ENCODE measurements at places on chromosomes 3 and 15.
A peak's percentile ranks its signal among the peaks of the same experiment; 100 is the strongest.

- no peak for DNase-seq
These were observed 27.6 kb downstream of the PLXNB1 start for GRCh38 chr3:48402281-48402732.

DNA sequence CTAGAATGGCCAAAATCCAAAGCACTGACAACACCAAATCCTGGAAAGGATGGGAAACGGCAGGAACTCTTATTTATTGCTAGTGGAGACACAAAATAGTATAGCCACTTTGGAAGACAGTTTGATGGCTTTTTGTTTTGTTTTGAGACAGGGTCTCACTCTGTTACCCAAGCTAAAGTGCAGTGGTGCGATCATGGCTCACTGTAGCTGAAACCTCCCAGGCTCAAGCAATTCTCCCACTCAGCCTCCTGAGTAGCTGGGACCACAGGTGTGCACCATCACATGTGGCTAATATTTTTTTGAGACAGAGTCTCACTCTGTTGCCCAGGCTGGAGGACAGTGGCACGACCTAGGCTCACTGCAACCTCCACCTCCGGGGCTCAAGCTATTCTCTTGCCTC, 27.3 kb upstream of the GPR160 start:
- DNase-seq: no peak

GRCh38 chr15:94322141-94322540, 90.8 kb downstream of the MCTP2 start:
- no peak for DNase-seq

GRCh38 chr3:146594843-146595482, 10.2 kb downstream of the PLSCR5 start:
- DNase-seq: no peak

- no peak for DNase-seq
These were observed 7.4 kb upstream of the CAMP start for GRCh38 chr3:48215876-48216275.

DNA sequence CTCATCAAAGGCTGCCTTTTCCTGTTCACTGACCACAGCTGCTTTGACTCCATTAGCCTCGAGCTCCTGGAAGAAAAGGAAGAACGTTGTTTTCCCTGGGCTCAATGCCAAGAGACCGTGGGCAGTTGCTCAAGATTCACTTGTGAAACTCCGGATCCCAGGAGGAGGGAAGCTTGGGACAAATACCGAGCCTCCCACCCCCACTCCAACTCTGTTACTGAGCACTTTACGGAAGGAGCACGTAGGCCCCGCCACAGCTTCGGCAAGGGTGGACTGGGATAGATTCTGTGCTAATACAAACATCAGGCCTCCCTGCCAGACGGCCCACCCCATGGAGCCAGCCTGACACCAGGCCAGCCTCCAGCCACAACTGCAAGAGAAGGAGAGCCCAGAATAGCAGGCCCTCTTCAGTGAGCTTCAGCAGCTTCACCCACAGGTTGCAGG, 10.8 kb upstream of the FANCD2 start:
- DNase-seq: no peak

DNA sequence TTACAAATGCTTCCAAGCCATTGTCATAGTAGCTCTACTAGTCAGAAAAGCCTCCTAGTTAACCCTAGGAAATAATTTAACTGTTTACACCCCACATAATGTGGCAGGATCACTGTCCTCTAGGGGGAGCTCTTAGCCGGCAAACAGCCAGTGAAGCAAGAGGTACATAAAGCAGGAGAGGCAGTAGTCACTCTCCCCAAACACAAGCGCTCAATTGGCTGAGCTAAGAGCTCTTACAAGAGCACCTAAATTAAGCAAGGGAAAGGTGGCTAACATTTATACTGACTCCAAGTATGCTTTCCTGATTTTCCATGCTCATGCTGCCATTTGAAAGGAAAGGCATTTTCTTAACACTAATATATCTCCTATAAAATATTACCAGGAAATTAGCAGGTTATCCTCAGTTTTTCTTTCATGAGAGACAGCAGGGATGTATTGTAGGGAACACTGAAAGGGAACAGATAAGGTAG, 37.6 kb downstream of the NCEH1 start:
- DNase-seq: peak; percentile 45

- no peak for DNase-seq
These were observed 41.4 kb downstream of the ROBO2 start for GRCh38 chr3:77081240-77081661.

GRCh38 chr3:148631124-148631903, 66.4 kb upstream of the AGTR1 start:
- DNase-seq: no peak

- no peak for DNase-seq
These were observed 340.9 kb upstream of the TBL1XR1 start for GRCh38 chr3:177538048-177538749.

DNA sequence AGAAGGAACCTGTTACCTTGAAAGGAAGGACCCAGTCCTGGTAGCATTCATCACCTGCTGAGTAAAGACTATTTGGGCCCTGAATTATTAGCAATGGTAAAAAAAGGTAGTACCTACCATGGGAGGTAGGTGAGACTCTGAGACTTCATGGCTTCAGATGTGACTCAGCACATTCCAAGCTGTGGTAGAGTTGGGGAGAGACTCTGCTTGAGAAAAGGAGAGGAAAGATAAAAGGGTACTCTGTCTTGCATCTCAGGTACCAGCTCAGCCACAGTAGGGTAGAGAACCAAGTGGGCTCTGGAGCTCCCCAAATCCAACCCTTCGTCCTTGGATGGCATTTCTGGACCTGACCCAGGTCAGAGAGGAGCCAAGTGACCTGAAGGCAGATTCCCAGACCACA, 430.4 kb downstream of the TBL1XR1 start:
- DNase-seq: no peak

DNA sequence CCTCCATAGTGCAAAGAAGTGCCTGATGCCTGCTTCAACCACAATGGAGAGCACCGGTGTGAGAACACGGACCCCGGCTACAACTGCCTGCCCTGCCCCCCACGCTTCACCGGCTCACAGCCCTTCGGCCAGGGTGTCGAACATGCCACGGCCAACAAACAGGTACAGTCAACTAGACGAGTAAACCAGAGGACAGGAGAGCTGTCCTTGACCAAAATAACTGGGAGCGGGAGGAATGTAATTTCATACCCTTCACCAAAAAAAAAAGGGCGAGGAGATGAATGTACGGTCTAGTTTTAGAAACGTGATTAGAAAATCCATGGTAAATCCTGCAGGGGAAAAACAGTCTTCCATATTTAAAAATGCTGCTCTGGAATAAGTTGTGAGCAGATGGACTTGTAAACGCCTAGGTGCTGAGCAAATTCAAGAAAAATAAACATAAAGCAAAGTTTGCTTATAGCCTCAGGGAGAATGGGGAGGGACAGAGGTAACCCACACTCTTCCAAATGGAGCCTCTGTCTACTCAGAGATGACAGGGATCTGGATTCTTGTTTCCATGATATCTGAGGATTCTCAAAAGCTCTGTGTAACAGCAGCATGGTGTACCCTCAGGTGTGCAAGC, 8.4 kb downstream of the THBS1 start:
- DNase-seq: no peak

DNA sequence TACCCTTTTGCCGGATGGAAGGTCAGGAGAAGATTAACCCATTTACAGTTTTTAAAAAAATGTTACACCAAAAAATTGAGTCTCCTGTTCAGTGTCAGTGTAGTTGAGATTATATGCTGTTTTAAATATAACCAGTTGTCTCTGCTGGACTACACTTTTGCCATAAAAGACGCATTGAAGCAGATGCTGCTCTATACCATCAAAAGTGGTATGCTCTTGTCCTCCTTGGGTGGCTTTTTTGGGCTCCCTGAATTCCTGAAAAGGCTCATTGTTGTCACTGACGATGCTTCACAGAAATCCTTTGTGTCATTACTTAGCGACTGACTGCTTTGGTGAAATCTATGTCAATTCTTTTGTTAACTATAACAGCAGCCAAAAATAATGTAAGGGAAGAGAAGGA, 133.9 kb upstream of the SKOR1 start:
- DNase-seq: no peak

- DNase-seq: no peak
These were observed 39.0 kb downstream of the CYP19A1 start for GRCh38 chr15:51299187-51300015.

DNA sequence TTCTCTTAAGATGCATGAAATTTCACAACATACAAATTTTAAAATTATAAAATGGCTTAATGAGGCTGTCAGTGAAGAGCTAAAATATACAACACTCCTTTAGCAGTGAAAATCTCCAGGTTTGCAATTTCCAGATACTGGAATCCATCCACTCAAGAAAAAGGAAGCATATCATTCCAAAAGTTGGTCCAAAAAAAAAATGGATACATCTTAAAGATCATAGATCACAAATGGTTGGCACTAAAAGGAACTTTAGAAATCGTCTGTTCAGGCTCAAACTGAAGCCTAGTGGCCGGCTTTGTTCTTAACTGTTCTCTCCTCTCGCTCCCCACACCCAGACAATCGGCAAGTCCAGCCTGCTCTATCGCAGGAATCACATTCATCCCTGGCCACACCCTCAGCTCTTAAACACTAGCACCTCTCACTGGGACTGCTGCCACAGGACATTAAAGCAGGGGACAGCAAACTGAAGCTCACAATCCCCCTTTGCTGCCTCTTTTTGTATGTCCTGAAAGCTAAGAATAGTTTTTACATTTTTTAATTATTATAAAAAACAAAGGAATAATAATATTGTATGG, 130.3 kb upstream of the CDIN1 start:
- no peak for DNase-seq

- DNase-seq: peak; percentile 58
These were observed 29.9 kb downstream of the MBNL1 start for GRCh38 chr3:152298393-152299248.

- no peak for DNase-seq
These were observed 61.4 kb downstream of the GLB1 start for GRCh38 chr3:33035596-33035995.

DNA sequence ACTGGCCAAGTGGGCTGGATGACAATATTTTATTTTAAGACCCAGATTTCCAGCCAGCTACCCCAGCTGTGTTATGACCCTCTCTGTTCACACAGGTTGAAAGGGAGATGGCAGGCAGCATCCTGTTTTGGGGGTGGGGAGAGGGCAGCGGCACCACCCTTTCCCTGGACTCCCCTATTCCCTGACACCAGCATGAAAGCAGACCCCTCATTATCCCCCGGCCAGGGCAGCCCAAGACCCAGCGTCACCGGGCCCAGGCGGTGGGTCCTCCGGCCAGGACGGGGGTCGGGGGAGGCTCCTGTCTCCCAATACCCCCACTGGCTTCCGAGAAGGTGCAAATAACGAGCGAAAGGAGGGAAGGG, 127.6 kb upstream of the MEF2A start:
- no peak for DNase-seq

- DNase-seq: no peak
These were observed 56.2 kb upstream of the IGF1R start for GRCh38 chr15:98592136-98592535.

DNA sequence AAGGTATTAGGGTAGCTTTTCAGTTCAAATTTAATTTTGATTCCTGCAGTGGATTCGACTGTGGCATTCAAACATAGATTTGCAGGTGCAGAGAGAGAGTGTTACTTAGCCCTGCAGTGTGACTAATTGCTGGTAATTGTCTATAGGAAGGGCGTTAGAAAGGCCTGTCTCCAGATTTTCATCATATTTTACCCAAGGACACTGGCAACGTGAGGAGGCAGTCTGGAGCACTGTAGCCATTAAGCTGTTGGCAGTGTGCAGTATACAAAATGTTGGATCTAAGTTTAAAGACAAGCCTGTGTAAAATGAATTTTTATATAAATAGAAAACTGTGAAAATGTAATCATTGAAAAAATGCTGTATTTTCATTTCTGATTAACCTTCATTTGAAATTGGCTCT, 342.9 kb downstream of the CNTN4 start:
- no peak for DNase-seq

- no peak for DNase-seq
These were observed 27.3 kb downstream of the ADCY5 start for GRCh38 chr3:123421353-123422174.

DNA sequence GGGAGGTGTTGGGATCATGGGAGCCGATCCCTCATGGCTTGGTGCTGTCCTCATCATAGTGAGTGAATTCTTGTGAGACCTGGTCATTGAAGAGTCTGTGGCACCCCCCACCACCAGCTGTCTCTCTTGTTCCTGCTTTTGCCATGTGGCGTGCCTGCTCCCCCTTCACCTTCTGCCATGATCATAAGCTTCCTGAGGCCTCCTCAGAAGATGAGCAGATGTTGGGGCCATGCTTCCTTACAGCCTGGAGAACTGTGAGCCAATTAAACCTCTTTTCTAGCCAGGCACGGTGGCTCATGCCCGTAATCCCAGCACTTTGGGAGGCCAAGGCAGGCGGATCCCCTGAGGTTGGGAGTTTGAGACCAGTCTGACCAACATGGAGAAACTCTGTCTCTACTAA, 37.0 kb upstream of the CGNL1 start:
- DNase-seq: no peak

GRCh38 chr3:72432246-72432645, 416.0 kb downstream of the SHQ1 start:
- no peak for DNase-seq

- no peak for DNase-seq
These were observed 1.2 kb downstream of the LARP6 start for GRCh38 chr15:70852501-70853317.

GRCh38 chr3:186461141-186461540, 83.0 kb downstream of the CRYGS start:
- no peak for DNase-seq

- no peak for DNase-seq
These were observed 15.5 kb upstream of the GATM start for GRCh38 chr15:45393851-45394250.

GRCh38 chr3:144096016-144096415, 124.4 kb downstream of the DIPK2A start:
- no peak for DNase-seq

- DNase-seq: no peak
These were observed 212.2 kb upstream of the TP63 start for GRCh38 chr3:189419038-189419437.
